ENCODE measurements at places on chromosomes 12 and 14.

- DNase-seq = no peak
Observed at GRCh38 chr12:47709671-47710070, 3.8 kb upstream of the RPAP3 start.

- DNase-seq = no peak
Observed at GRCh38 chr12:18646286-18646890, 91.4 kb downstream of the PLCZ1 start.

GRCh38 chr12:51904951-51905470 is 2.3 kb upstream of the ACVRL1 start:
- DNase-seq = no peak

GRCh38 chr14:93268406-93268805 is 61.4 kb downstream of the UBR7 start:
- no peak for DNase-seq

- DNase-seq = peak; percentile 58
Observed at GRCh38 chr12:52884526-52885293, 20.2 kb downstream of the KRT8 start.

DNA sequence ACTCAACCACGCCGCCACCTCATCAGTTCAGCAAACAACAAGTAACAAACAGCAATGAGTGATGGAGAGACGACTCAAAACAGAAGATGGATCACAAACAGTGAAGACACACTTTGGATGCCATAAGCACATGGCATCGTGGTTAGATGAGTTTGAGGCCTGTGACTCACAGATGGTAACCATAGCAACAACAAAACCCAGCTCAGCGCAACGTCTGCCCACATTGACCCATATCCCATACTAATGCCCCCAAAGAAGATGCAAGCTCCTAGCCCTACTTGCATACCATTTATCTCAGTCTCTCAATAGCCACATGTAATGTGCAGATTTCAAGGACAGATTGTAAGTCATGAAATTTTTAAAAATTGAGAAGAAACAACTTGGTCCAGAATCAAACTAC is 1322.3 kb upstream of the TMEM132C start:
- DNase-seq = no peak

GRCh38 chr12:70059373-70059772 is 183.9 kb upstream of the CNOT2 start:
- no peak for DNase-seq

DNA sequence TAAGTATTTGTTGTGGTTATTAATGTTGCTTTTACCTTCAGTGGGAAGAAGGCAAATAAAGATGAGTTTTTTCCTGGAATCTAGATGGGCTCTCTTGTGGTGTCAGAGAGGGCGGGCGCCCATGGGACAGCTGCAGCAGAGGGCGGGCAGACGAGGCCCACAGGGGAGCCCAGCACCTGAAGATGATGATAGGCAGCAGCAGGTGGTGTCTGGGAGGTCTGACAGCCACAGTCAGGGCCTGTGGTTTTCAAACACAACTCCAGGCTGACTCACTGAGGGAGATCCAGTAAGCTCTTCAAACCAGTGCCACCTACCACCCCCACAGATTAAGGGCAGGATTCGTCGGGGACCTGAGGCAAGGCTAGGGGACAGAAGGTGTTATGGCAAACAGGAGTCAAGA is 42.8 kb downstream of the NKX2-1 start:
- DNase-seq = no peak

- DNase-seq = no peak
Observed at GRCh38 chr14:91889477-91890211, 22.3 kb upstream of the TC2N start.
